ENCODE measurements at places on chromosomes 1 and 21.

GRCh38 chr1:151741516-151741915 lies 20.2 kb downstream of the RIIAD1 start:
- DNase-seq = no peak

GRCh38 chr1:29559056-29559455 lies 322.7 kb downstream of the PTPRU start:
- DNase-seq = no peak

- DNase-seq = no peak
These were observed at the start of gene SH2D1B for GRCh38 chr1:162412002-162412401. TSS of gene SH2D1B (minus strand) at chr1:162412136. CDS start at chr1:162412016, 120 bp downstream.

DNA sequence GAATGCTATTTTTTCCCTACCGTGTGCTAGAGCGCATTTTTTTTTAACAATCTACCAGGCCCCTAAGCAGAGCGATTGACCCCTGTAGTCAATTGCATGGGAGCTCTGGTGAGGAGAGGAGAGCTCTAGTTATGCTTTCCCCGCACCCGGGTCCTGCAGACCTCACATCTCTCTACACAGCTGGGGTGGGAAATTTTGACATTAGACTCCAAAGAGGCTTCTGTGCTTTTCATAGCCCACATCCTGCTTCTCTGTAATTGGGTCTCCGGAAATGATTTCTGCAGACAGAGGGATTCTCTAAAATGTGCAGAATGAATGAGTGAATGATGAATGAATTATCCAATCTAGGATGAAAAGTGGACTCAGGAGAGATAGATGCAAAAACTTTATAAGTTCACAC lies 41.5 kb upstream of the DUSP10 start:
- no peak for DNase-seq

DNA sequence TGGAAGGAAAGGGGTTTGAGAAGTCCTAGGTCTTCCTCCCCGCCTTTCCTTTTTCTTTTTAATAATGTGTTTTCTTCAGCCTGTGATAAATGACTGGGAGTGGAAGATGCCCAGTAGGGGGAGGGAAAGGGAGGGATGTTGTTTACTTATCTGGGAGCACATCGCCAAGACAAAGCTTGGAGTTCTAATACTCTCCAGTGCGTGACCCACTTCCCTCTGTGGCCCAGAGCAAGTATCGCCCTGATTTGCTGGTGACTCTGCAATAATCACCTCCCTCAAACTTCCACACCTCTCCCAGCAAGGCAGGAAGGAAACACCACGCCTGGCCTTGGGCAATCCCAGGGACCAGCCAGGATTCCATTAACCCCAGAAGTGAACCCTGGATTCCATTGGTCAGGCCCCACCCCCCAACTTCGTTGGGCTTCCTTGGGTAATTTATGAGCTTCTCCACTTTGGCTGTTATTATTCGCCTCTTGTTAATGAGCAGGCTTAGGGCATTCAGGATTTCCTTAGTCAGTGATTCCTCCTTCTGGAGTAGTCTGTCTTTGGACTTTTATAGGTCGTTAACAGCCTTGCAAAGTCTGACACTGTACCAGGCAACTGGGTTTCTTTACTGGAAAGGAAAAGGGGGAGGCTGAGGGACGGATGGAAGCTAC lies 24.3 kb upstream of the GRHL3 start:
- peak; percentile 61 for DNase-seq

All from stromal cell of bone marrow (primary cell).